ENCODE measurements at places on chromosomes 4 and X.

- DNase-seq = no peak
Observed at GRCh38 chr4:3135155-3136011, 60.9 kb downstream of the HTT start.

DNA sequence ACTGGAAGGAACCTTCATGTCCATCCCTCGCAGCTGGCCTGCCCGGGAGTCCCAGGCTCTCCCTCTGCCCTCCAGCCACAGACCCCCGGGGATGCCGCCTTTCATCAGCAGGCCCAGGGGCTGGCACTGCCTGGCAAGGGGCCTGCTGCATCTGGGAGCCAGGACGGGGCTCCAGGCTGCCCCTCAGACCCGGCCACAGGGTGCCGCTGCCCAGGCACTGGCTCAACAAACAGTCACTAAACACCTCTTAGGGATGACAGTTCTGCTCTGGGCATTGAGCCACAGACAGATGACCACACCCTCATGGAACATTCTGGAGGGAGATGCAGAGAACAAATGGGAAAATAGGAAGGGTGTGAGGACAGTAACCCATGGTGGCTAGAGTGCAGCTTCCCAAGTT lies 109.3 kb downstream of the HMX1 start:
- no peak for DNase-seq

DNA sequence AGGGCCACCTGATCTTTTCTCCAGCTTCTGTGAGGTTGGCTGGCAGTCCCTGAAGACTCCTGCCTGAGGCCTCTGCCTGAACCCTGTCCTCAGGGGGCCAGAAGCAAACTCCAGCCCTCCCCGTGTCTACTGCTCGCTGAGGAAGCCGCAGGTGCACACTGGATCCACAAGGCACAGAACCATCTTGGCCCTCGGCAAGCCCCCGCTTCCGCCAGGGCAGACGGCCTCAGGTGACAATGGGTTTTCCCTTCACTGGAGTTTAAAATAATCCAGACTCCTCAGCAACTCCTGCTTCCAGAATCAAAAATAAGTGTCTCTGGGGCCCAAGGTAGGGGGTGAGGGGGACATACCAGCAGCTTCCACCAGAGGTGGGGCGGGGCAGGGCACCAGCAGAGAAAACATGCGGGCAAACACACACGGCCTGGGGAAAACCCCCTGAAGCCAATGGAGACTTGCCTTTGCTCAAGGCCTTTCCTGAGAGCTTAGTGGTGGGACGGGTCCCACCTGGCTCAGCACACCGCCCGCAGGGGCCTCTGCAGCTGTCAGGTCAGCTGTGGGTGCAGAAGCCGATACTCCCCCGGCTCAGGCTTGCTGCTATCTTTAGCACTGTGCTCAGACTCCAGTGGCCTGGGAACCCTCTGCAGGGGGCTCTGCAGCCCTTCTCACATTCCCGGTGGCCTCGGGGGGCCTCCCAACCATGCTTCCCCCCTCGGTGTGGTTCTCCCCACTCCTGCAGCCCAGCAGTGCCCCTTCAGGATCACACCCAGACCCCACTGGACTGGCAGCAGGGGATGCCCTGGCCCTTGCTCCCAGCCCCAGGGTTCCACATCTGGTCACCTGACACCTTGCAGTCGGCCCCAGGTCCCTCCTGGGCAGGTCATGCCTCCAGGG lies 1.9 kb downstream of the MYL5 start:
- DNase-seq = no peak

DNA sequence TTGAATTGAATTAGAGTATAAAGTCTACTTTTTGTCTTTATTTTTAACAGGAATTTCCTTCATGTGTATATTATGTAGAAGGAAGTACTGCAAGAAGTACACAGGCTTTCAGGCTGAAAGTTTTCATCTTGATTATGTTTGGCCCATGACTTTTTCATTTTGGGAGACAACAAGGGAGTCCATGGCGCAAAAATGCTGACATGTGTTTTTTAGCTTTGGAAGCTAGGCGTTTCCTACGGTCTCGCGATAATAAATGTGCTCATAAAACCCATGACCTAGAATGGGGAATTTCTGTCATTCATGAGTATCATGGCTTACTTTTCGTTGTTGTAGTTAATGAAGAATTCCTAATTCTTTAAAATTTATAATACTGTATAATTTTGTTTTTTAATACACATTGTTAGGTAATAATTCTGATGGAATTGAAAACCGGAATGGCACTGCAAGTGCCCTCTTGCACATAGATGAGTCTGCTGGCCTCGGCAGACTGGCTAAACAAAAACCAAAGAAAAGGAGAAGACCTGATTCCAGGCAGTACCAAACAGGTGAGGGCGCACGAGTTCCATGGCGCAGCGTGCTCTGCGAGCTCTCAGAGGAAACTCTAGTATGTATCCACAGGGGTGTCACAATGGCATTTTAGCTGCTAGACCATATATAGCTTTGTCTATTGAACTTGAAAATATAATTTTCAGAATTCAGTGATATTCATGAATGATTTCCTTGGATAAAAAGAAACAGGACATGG lies 59.1 kb downstream of the ZFX start:
- no peak for DNase-seq

DNA sequence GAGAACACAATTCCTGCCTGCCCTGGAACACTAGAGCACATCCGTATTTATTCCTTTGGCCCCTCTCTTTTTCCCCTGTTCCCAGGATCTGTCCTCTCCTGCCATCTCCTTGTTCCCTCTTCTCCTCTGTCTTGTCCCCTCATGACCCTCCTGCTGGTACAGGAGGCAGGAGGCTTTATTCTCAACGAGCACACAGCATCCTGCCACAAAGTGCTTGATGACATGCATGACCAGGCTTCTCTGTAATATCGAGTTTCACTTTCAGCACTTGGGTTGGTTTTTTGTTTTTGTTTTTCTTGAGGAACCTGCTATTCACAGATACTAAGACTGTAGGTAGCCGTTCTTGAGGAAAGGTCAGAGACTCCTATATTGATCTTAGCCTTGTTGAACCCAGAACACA lies 35.3 kb downstream of the NALF2 start:
- DNase-seq = no peak

DNA sequence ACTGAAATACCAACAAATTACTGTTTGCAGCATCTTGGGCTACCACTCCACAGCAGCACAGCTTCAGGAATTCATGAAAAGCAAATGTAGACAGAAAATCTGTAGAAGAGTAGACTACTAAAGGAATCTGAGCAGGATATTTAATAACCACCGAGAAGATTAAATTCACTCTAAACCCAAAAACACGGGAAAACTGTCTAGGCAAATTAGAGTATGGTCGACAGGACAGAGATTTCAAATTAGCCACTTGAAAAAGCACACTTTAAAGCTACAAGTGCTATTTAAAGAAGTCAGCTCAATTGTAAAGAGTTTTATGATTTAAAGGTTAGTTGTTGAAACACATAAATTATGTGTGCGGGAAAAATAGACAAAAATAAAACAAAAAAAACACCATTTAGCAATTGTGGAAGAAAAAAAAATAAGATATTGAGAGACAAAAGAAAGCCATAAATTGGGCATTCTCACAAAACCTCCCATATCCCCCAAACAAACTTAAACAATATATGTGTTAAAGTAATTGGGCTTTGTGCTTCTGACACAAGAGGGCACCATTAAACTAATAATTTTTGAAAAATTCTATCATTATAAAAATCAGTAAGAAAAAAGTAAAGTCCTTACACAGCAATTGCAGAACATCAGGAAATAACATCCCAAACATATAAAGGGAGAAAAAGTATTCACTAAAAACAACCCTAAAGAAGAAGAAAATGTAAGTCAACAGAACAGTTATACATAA lies 880.8 kb downstream of the TECRL start:
- DNase-seq = no peak

DNA sequence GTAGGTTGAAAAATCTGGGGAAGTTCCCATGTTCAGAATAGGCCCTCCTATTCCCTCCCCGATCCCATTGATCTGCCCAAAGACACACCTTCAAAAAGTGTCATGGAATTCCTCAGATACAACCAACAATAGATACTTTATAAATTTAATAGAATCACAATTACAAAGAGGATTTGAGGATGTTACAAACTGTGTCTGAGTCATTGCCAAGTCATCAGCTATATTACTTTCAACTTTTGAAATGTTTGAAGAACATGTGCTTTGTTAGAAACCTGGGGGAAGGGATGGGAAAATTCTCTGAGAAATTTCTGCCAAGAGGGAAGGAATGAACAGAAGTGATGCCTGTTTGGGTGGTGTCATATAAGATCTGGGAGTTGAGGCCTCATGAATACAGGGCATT lies 46.7 kb downstream of the KCNIP4 start:
- no peak for DNase-seq

DNA sequence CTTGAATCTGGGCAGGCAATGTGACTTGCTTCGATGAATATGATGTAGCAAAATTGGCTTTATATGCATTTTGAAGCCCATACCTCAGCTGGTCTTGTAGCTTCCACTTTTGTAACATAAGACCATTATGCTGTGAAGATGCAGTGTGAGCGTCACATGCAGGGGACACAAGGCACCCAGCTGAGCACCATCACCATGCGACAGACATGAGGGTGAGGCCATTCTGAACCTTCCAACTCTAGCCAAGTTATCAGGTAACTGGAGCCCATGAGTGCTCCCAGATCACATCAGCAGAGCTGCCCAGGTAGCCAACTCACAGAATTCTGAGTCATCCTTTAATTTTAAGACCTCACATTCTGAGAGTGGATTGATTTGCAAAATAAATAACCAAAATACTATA lies 705.9 kb downstream of the FSTL5 start:
- no peak for DNase-seq

- DNase-seq = no peak
Observed at GRCh38 chrX:9127986-9128385, 94.1 kb upstream of the FAM9B start.

GRCh38 chrX:100447655-100448397 lies 37.8 kb upstream of the PCDH19 start:
- peak; percentile 16 for DNase-seq

- DNase-seq = no peak
Observed at GRCh38 chr4:166991006-166991561, 243.2 kb downstream of the SPOCK3 start.

DNA sequence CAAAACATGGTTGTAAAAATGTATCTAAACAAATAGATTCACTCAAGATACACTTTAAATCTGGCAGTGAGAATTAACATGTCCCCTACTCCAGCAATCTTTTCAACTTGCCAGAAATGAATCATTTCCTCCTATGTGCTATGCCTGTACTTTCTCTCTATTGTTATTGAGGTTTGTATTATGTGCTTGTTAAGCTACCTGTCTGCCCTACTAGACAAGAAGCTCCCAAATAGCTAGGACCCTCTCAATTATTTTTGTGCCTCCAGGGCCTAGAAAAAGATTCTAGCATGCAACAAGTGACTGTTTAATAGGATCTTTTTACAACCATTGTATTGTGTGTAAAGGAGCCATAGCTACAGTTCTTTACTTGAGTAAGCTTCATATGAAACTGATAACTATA lies 3.5 kb upstream of the SAP30 start:
- DNase-seq = no peak

GRCh38 chr4:83334425-83335241 lies at the start of gene HPSE:
HPSE (minus strand) TSS chr4:83334848; CDS start chr4:83334782, 66 bp downstream.
- DNase-seq = peak; percentile 85

GRCh38 chrX:38896724-38897298 lies 95.6 kb downstream of the MID1IP1 start:
- DNase-seq = no peak

DNA sequence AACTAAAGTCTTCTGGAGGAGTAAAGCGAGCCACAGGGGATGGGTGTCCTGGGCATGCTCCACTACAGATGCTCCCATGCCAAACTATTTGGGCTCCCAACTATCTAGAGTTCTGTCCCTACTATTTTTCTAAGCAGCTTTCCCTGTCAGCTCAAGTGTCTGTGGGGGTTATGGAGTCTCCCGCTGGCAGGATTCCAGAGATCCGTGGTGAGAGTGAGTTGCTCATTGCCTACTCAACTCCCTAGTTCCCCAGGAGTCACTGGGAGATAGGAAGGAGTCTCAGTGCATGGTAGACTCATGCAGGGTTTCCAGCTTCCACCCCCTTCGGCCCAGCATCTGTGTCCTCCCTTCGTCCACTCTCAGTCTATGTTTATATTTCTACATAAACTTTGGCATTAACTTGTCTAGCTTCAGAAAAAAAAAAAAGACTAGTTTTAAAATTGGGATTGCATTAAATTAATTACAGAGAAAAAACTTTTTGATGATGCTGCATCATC lies 55.1 kb upstream of the INPP4B start:
- no peak for DNase-seq

- no peak for DNase-seq
Observed at GRCh38 chrX:22536746-22537304, 264.1 kb downstream of the CBLL2 start.

DNA sequence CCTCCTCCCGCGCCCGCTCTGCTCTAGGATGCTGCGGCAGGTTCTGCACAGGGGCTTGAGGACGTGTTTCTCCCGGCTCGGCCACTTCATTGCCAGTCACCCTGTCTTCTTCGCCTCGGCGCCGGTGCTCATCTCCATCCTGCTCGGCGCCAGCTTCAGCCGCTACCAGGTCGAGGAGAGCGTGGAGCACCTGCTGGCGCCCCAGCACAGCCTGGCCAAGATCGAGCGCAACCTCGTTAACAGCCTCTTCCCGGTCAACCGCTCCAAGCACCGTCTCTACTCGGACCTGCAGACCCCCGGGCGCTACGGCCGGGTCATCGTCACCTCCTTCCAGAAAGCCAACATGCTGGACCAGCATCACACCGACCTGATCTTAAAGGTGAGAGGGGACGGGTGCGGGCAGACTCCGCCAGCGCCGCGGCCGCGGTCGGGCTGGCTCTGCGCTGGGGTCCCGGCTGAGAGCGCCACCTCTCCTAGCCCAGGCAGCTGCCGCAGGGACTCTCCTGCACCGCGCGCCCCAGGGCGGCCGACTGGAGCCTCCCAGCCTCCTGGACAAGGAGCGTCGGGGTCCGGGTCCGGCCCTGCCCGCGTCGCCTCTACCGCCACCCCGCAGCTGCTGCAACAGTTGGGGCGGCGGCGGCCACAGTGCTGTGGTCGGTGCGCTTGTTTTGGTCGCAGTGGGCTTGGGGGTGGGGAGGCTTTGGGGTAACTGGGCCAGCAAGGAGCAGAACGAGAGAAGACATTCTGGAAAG lies at the start of gene PTCHD1:
Gene PTCHD1 (plus strand): TSS at position 2 of the 752 bp plus-strand sequence. CDS start 27 bp downstream, at position 29.
- DNase-seq = peak; percentile 4

GRCh38 chrX:115939636-115940160 lies 230.8 kb upstream of the AGTR2 start:
- DNase-seq = no peak

DNA sequence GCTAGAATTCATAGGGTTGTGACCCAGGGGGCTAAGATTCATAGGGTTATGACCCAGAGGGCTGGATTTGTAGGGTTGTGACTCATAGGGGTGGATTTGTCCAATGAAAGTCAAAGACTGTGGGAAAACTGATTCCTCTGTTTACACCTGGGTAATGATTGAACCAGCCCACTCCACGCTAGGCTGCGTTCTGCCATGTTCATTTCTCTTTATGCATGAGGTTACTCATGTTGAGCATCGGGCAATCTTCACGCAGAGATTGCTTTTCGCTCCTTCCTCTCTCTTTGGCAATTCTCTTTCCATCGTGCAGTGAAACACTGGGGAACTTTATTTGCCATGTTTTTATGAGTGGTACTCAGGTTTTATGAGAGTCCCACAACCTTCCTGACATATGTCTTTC lies 127.8 kb downstream of the CRLF2 start:
- DNase-seq = no peak
